Thyroid gland (tissue), 4 donors: ENCODE measurements at places on chromosomes 3 and 15. TPM values are rescaled to one million over a fixed set of nuclear protein-coding genes. Genes with fewer than 3 reads are reported as not detected.
A peak's percentile ranks its signal among the peaks of the same experiment; 100 is the strongest.

GRCh38 chr15:89899295-89899945, 5.6 kb upstream of the AP3S2 start:
- no peaks in the 10 kb centered on the region for H3K27me3 ChIP-seq
- peaks cover 25% of the 10 kb centered on the region for H3K36me3 ChIP-seq
- peaks cover 4% of the 10 kb centered on the region for H3K4me1 ChIP-seq
- H3K4me3 ChIP-seq, result no peak overlapping the region
- H3K27ac ChIP-seq, result no peak overlapping the region

GRCh38 chr3:9852528-9852927, 8.7 kb upstream of the RPUSD3 start:
- no peak for DNase-seq
- H3K27ac ChIP-seq, result no peak overlapping the region
- H3K27me3 ChIP-seq, result no peaks in the 10 kb centered on the region
- no peaks in the 10 kb centered on the region for H3K36me3 ChIP-seq

- peaks cover 3% of the 10 kb centered on the region for H3K36me3 ChIP-seq
- peak within 1 kb of the TSS; percentile 2 for H3K4me3 ChIP-seq
- H3K4me1 ChIP-seq, result peaks cover 35% of the 10 kb centered on the region
Measured at GRCh38 chr15:40763801-40764628, at the start of gene GCHFR. GCHFR (plus strand) TSS chr15:40764068; CDS start chr15:40764181, 113 bp downstream.

DNA sequence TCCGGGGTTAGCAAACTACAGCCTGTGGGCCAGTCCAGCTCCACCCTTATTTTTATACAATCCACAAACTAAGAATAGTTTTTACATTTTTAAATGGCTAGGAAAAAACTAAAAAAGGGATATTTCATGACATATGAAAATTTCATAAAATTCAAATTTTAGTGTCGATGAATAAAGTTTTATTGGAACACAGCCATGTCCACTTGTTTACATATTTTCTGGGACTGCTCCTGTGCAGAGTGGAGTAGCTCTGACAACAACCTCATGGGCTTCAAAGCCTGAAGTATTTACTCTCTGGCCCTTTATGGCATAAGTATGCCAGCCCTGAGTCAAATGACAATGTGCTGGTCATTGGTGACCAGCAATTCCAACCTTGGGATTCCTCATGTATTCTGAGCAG, 17.2 kb downstream of the EFCC1 start:
- H3K4me3 ChIP-seq, result no peak overlapping the region
- H3K27ac ChIP-seq, result no peak overlapping the region
- no peak for DNase-seq

DNA sequence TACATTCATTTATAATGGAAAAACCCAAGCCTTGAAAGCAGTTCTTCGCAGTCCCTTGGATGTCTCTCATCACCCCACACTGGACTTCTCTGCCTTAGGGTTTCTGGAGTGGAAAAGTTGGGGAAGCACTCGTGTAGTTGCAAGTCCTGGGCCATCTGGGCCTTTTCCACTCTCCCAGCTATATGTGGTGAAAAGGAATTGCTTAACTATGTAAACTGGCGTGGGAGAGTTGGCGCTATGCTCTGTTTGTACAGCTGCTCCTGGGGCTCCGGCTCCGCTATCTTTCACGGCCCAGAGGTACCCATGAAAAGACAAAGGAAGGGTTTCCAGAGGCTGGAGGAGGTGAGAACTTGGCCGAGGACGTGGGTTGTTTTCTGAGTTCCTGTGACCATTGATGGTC, 81.1 kb upstream of the MYZAP start:
- peaks cover 51% of the 10 kb centered on the region for H3K4me1 ChIP-seq
- no peak overlapping the region for H3K4me3 ChIP-seq
- DNase-seq, result peak; percentile 54
- H3K36me3 ChIP-seq, result no peaks in the 10 kb centered on the region

DNA sequence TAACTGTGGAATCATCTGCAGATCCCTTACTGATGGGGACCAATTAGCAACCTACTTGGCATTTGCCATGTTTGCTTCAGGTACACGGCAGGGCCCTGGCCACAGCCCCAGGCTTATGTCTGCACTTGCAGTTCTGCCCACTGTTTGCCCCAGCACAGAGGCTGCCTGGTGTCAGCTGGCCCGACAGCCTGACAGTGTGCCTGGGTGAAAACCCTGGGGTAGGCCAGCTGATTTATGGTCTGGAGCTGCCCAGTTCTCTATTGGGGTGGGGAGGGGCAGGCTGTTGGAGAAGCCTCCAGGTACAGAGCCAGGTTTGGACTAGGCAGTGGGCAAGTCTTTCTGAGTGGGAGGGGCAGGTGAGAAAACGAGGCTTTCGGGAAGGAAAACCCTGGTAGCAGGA, 11.2 kb upstream of the TGM5 start:
- H3K4me3 ChIP-seq, result no peak overlapping the region
- H3K36me3 ChIP-seq, result no peaks in the 10 kb centered on the region
- H3K27me3 ChIP-seq, result no peaks in the 10 kb centered on the region
- no peak for DNase-seq
- H3K27ac ChIP-seq, result no peak overlapping the region
- no peaks in the 10 kb centered on the region for H3K4me1 ChIP-seq

DNA sequence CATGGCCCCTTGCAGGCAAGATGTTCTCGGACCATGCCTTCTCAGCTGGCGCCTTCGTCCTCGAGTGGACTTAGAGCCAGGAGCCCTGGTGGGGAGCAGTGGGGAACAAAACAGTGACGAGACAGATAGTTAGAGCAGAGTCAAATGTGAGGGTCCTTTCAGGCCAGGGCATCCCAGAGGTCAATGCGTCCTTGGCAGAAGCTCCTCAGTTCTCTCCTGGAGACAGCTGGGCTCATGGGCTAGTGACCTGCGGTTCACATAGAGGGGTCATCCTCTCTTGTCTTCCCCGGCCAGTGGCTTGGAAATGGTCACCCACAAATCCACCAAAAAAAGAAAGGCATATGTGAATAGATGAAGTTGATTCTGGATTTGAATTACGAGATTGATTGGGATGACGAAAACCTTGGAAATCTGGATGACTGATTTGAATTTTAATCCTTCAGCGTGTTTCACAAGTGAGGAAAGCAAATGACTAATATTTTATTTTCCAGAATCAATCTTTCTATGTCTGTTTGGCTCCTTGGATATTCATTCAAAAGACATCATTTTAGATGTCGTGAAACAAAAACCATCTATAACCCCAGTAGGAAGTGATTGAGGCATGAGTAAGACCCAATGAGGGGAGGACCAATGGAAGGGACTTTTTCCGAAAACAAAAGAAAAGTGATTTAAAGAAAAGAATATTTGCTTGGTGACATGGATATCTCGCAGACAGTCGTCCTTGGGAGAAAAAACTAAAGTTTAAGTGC, 84.5 kb downstream of the ASB7 start:
- H3K4me3 ChIP-seq, result no peak overlapping the region
- no peaks in the 10 kb centered on the region for H3K36me3 ChIP-seq
- no peaks in the 10 kb centered on the region for H3K27me3 ChIP-seq
- no peak for DNase-seq
- no peaks in the 10 kb centered on the region for H3K4me1 ChIP-seq

DNA sequence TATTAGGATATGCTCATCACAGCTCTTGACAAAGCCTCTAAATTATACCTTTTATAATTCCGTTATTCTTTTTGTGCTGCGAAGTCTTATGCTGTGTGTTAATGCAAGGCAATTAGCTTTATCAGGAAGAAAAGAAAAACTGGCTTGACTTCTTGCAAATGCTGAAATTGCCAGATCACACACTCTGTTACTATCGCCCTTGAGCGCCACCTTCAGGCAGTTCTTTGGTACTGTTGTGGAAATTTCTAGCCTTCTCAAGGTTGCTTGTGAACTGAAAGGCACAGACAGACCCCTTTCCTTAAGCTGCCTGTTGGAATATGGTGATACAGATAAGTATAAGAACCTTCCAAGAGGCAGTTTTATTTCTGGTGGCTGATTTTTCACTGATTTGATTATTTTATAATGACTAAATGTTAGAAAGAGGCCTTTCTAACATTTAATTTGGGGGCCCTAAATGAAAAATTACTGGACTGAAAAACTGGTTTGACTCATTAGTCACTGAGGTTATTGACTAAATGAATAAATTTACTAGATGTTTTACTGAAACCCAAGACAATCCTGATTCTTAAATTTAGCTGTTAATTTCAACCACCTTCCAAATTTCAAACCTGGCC, 126.2 kb upstream of the RASGRP1 start:
- DNase-seq, result peak; percentile 71
- no peaks in the 10 kb centered on the region for H3K36me3 ChIP-seq
- H3K27me3 ChIP-seq, result no peaks in the 10 kb centered on the region
- H3K4me1 ChIP-seq, result no peaks in the 10 kb centered on the region
- no peak overlapping the region for H3K27ac ChIP-seq

The ERC2 gene
- total RNA-seq, result 5.3 TPM

The TMEM266 gene
- not detected for total RNA-seq
